ENCODE measurements at places on chromosomes 1 and 21. TPM values are rescaled to one million over a fixed set of nuclear protein-coding genes. Genes with fewer than 3 reads are reported as not detected.

The BGLAP gene
- total RNA-seq, result not detected

The VWA5B1 gene
- not detected for total RNA-seq

The OR10Z1 gene
- total RNA-seq, result not detected

The ACOT11 gene
- 39.1 TPM for total RNA-seq

The SMAP2 gene
- total RNA-seq, result 35.9 TPM

The PLA2G2C gene
- total RNA-seq, result not detected

The LRRC71 gene
- total RNA-seq, result not detected

The SETD4 gene
- 46.4 TPM for total RNA-seq

The CD1B gene
- not detected for total RNA-seq

The KISS1 gene
- 1.1 TPM for total RNA-seq

The C1QTNF12 gene
- total RNA-seq, result 21.3 TPM

The NPPB gene
- not detected for total RNA-seq

The FCRL4 gene
- not detected for total RNA-seq

The B3GALT5 gene
- 5.7 TPM for total RNA-seq

The SLC44A5 gene
- total RNA-seq, result not detected

The TFF2 gene
- 152 TPM for total RNA-seq

The FNDC5 gene
- total RNA-seq, result 0.89 TPM

The DYNLT4 gene
- not detected for total RNA-seq
